ENCODE measurements at places on chromosomes 3 and 15.
A peak's percentile ranks its signal among the peaks of the same experiment; 100 is the strongest.

- H3K4me1 ChIP-seq, result no peaks in the 10 kb centered on the region
- no peaks in the 10 kb centered on the region for H3K27me3 ChIP-seq
- DNase-seq, result no peak
Measured at GRCh38 chr3:9280451-9281219, 31.2 kb upstream of the SRGAP3 start.

GRCh38 chr3:87335931-87336330, 59.5 kb upstream of the POU1F1 start:
- H3K4me1 ChIP-seq, result no peaks in the 10 kb centered on the region
- H3K27ac ChIP-seq, result no peak overlapping the region
- no peak for DNase-seq
- no peaks in the 10 kb centered on the region for H3K27me3 ChIP-seq
- H3K36me3 ChIP-seq, result no peaks in the 10 kb centered on the region

DNA sequence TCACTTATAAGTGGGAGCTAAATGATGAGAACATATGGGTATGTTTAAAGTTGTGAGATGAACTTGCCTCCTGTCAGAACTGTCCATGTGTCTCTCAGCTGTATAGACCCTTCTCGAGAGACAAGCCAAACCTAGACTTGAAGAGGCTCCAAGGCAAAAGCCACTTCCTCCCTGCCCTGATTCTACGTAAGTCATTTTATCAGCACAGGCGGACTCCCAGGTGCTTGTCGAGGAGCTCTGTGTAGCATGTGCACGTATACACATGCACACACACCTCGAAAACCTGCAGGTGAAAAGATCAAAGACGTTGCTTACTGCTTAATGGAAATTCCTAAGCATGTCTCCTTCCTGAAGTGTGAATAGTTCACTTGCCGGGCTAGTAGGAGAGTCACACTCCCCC, 5.6 kb upstream of the CLEC3B start:
- H3K4me3 ChIP-seq, result no peak overlapping the region
- H3K27me3 ChIP-seq, result no peaks in the 10 kb centered on the region
- H3K4me1 ChIP-seq, result no peaks in the 10 kb centered on the region
- H3K36me3 ChIP-seq, result no peaks in the 10 kb centered on the region
- no peak for DNase-seq
- H3K27ac ChIP-seq, result no peak overlapping the region

DNA sequence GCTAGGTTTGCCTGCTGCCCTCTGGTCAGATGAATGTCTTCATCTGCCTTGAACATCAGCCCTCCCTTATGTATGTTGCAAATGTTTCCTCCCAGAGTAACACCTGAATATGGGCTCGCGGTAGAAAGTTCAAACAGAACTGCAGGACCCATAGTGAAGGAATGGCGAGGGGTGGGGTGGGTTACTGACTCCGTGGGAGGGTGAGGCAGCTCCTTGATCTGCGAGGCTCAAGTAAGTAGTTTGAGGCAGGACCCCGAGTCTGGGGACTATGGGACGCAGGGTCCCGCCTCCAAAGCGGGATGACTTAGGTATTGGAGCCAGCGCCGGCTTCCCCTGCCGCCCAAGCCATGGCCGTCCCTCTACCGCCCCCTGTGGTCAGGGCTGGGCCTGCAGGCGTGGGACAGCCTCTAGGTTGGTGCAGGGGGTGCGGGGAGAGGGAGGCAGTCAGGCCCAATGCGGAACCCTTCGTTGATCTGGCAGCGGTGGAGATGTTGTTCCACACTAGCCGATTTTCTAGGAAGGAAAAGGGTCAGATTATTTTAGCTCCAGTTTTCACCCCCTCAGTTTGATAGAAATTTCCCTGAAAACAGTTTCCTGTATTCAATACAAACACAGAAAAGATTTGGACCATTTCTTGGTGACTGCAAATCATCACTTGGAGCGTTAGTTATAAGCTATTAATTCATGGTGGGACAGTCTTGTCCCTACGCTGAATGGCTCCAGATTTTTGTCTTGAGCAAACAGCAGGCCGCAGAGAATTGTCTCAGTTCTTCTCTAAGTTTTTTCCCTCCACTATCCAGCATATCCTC, 72.3 kb downstream of the CORO2B start:
- no peaks in the 10 kb centered on the region for H3K36me3 ChIP-seq
- no peak overlapping the region for H3K4me3 ChIP-seq
- peak; percentile 60 for DNase-seq
- H3K27me3 ChIP-seq, result no peaks in the 10 kb centered on the region
- no peaks in the 10 kb centered on the region for H3K4me1 ChIP-seq

GRCh38 chr3:54999159-54999558, 71.3 kb upstream of the LRTM1 start:
- no peaks in the 10 kb centered on the region for H3K36me3 ChIP-seq
- no peak overlapping the region for H3K27ac ChIP-seq
- H3K4me1 ChIP-seq, result no peaks in the 10 kb centered on the region
- H3K27me3 ChIP-seq, result no peaks in the 10 kb centered on the region
- no peak for DNase-seq

DNA sequence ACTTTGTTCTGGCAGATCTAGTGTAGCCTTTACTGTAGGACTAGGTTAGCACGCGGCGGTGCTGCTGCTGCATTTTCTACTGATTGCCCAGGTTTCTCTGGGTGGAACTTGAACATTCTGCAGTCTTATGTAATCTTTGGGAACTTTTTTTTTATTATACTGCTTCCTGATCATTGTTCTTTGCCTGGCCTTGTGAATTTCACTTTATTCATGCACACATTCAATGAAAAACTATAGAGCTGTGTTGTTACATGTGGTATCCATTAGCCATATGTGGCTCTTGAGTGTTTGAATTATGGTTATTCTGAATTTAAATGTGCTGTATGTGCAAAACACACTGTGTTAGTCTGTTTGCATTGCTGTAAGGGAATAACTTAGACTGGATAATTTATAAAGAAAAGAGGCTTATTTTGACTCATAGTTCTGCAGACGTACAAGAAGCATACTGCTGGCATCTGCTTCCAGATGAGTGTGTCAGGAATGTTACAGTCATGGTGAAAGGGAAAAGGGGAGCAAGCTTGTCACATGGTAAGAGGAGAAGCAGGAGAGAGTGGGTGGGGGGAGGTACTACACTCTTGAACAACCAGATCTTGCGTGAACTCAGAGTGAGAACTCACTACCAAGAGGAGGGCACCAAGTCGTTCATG, 26.5 kb downstream of the MEF2A start:
- H3K27ac ChIP-seq, result no peak overlapping the region
- H3K27me3 ChIP-seq, result no peaks in the 10 kb centered on the region
- no peaks in the 10 kb centered on the region for H3K36me3 ChIP-seq
- H3K4me3 ChIP-seq, result no peak overlapping the region
- no peaks in the 10 kb centered on the region for H3K4me1 ChIP-seq

GRCh38 chr3:143924522-143925285, 46.9 kb upstream of the DIPK2A start:
- no peaks in the 10 kb centered on the region for H3K36me3 ChIP-seq
- no peak overlapping the region for H3K27ac ChIP-seq
- H3K4me1 ChIP-seq, result no peaks in the 10 kb centered on the region

- peaks cover 19% of the 10 kb centered on the region for H3K4me1 ChIP-seq
- H3K36me3 ChIP-seq, result peaks cover 11% of the 10 kb centered on the region
- no peak for DNase-seq
- peak overlapping the region; percentile 93 for H3K4me3 ChIP-seq
- H3K27ac ChIP-seq, result peak overlapping the region; percentile 72
Measured at GRCh38 chr3:12841970-12842328, 584 bp upstream of the RPL32 start.

DNA sequence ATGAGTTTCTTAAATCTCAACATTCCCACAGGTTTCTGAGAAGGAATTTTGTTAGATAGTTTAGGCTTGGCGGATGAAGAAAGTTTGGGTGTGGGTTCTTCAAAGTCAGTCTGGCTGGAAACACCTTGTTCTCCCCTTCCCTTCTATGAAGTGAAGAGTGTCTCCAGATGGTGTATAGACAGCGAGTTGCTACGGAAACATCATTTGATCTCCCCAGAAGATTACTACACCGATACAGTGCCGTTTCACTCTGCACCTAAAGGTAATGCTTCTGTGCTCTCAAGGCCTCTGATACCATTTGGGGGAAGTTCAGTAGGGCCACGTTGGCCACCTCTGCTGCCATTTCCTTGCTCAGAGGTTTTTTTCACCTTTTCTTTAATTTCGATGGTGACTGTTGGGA, 20.6 kb downstream of the DLEC1 start:
- no peak overlapping the region for H3K27ac ChIP-seq
- H3K27me3 ChIP-seq, result no peaks in the 10 kb centered on the region
- DNase-seq, result no peak

DNA sequence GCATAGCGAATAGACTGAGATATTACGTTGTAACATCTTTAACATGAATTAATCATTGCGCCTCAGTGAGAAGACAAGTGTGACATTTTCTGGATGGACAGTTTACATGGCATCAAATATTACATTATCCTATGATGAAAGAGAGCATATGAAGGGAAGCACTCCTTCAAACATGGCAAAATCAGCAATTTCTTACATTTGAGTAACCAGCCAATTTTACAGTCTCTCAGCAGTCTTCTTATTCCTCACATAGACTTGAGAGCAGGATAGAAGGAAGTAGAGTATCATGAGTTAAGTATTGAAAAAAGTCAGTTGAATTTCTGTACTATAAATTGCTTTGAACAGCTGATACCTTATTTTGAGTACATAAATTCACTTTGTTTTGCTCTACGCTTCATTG, 38.9 kb downstream of the FANCI start:
- DNase-seq, result no peak
- peaks cover 15% of the 10 kb centered on the region for H3K36me3 ChIP-seq
- no peak overlapping the region for H3K4me3 ChIP-seq
- H3K4me1 ChIP-seq, result 0 out of 2 replicates have a peak, but pooled peaks cover 11% of the 10 kb centered on the region
- no peaks in the 10 kb centered on the region for H3K27me3 ChIP-seq

- peaks cover 15% of the 10 kb centered on the region for H3K4me1 ChIP-seq
- H3K4me3 ChIP-seq, result no peak overlapping the region
- no peak overlapping the region for H3K27ac ChIP-seq
Measured at GRCh38 chr3:57160765-57161538, 4.2 kb downstream of the IL17RD start.

DNA sequence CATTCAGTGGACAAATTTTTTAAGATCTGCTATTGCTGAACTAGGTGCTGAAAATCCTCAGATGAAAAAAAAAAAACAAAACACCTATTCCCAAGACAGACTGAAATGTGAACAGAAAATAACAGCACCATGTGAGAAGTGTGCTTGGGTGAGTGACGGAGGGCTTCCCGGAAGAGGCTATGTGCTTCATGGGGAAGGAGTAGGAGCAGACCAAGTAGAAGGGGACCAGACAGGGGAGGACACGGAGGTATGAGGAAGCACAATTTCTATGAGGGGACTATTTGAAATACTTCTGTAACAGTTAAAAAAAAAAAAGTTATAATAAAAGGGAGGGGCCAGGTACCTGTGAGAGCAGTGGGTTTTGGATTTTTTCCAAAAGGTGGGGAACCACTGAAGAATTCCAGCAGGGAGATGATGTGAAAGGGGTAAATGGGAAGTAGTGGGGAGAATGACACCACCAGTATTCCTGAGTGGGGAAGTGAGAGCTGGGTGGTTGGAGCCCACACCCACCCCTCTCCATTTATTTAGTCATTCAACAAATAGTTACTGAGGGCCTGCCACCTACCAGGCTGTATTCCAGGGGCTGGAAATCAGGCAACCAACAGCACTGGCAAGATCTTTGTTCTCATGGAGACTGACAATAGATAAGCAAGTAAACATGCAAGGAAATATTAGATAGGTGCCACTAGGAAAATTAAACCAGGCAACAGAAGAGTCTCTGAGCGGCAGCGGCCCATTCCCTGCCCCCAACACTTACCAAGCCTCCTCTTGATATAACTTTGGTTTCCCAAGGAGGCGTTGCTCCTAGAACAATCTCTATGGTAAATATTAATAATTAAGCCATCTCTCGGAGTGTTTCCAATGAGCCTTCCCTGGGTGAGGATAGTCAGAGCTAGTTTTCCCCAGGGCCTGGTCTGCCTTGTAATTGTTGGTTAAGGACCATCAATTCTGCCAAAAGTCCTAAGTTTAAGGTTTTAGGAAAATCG, 3.8 kb upstream of the USP3 start:
- H3K36me3 ChIP-seq, result no peaks in the 10 kb centered on the region
- no peaks in the 10 kb centered on the region for H3K27me3 ChIP-seq
- H3K4me3 ChIP-seq, result no peak overlapping the region
- peaks cover 37% of the 10 kb centered on the region for H3K4me1 ChIP-seq

GRCh38 chr15:68589053-68589452, 10.3 kb downstream of the CORO2B start:
- no peaks in the 10 kb centered on the region for H3K4me1 ChIP-seq
- DNase-seq, result no peak
- H3K27me3 ChIP-seq, result no peaks in the 10 kb centered on the region

- no peaks in the 10 kb centered on the region for H3K36me3 ChIP-seq
- H3K27ac ChIP-seq, result no peak overlapping the region
- no peaks in the 10 kb centered on the region for H3K4me1 ChIP-seq
- DNase-seq, result no peak
- H3K27me3 ChIP-seq, result no peaks in the 10 kb centered on the region
- H3K4me3 ChIP-seq, result no peak overlapping the region
Measured at GRCh38 chr3:190017521-190018288, 103.0 kb downstream of the P3H2 start.

- no peaks in the 10 kb centered on the region for H3K36me3 ChIP-seq
- H3K27ac ChIP-seq, result no peak overlapping the region
- no peak overlapping the region for H3K4me3 ChIP-seq
- no peaks in the 10 kb centered on the region for H3K4me1 ChIP-seq
- no peak for DNase-seq
Measured at GRCh38 chr3:193330555-193331204, 47.9 kb downstream of the ATP13A5 start.

GRCh38 chr3:195203606-195204005, 67.4 kb downstream of the XXYLT1 start:
- no peak overlapping the region for H3K27ac ChIP-seq
- H3K27me3 ChIP-seq, result no peaks in the 10 kb centered on the region
- peaks cover 13% of the 10 kb centered on the region for H3K4me1 ChIP-seq
- no peaks in the 10 kb centered on the region for H3K36me3 ChIP-seq
- H3K4me3 ChIP-seq, result no peak overlapping the region

- peaks cover 41% of the 10 kb centered on the region for H3K27me3 ChIP-seq
- H3K36me3 ChIP-seq, result no peaks in the 10 kb centered on the region
- DNase-seq, result no peak
- H3K4me1 ChIP-seq, result no peaks in the 10 kb centered on the region
- no peak overlapping the region for H3K27ac ChIP-seq
Measured at GRCh38 chr3:195999896-196000295, 82.0 kb downstream of the TFRC start.

- H3K36me3 ChIP-seq, result no peaks in the 10 kb centered on the region
- H3K27ac ChIP-seq, result no peak overlapping the region
- peaks cover 4% of the 10 kb centered on the region for H3K4me1 ChIP-seq
- H3K4me3 ChIP-seq, result no peak overlapping the region
Measured at GRCh38 chr3:196111939-196112386, 30.1 kb upstream of the TFRC start.

- no peak overlapping the region for H3K4me3 ChIP-seq
- no peak for DNase-seq
- no peaks in the 10 kb centered on the region for H3K36me3 ChIP-seq
- no peak overlapping the region for H3K27ac ChIP-seq
Measured at GRCh38 chr3:171984883-171985282, 54.5 kb upstream of the FNDC3B start.

Data from MM.1S (cell line).